Stimulated activated CD4-positive, alpha-beta T cell treated with anti-CD3 and anti-CD28 coated beads, Interleukin-1b, Interleukin-23, amount 100 ng/mL, for 1 hour (primary cell): ENCODE measurements at places on chromosomes 12 and 14.

- no peak for DNase-seq
These were observed 104.2 kb upstream of the AMN1 start for GRCh38 chr12:31832740-31833729.

DNA sequence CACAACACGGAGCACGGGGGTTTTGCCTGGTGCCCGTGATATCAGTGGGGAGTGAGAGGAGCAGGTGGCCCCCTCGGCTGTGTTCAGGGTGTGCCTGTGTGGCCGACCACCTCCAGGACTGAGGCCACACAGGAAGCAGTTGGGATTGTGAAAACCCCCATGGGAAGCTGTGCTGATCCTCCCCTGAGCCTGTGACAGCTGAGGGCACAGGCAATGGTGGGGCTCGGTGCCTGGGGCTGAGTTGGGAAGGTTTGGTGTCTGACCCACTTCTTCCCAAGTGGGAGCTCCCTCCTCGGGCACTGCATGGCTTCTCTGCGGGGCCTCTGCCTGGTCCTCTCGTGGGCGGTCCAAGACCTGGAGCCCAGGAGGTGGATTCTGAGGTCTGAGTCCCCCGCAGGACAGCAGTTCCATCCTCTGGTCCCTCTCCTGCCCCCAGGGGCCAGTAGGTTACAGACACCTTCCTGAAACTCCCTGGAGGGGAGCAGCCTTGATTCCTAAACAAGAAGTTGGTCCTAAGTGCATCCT is 17.9 kb downstream of the PACS2 start:
- DNase-seq = no peak

- no peak for DNase-seq
These were observed 54.0 kb downstream of the MVK start for GRCh38 chr12:109627633-109628032.

- no peak for DNase-seq
These were observed 12.1 kb upstream of the KRT77 start for GRCh38 chr12:52715416-52715815.

- DNase-seq = no peak
These were observed 101.9 kb downstream of the GAS2L3 start for GRCh38 chr12:100675432-100675831.

GRCh38 chr14:61927060-61927459 is 164.8 kb downstream of the SNAPC1 start:
- no peak for DNase-seq

DNA sequence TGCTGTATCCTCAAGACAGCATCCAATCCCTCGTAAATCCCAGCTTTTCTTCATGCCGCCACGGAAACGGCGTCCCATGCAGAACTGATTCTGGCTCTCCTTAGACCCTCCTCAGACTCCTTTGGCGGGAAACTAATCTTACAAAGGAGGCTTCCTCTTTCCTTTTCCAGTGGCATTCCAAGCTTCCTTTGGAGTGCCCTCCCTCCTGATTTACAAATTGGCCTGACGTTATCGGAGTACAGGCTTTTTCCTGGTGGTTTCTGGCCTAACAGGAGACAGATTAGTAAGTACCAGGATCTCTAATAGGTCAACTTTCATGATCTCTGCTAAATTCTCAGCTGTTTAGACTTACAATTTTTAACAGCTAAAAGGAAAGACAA is 1.3 kb upstream of the ZDHHC17 start:
- DNase-seq = no peak

GRCh38 chr14:102775855-102776760 is 1.1 kb upstream of the TRAF3 start:
- no peak for DNase-seq

GRCh38 chr12:69287556-69287955 is 48.2 kb downstream of the CPSF6 start:
- no peak for DNase-seq

- no peak for DNase-seq
These were observed 42.5 kb upstream of the HSP90B1 start for GRCh38 chr12:103887738-103888137.
